ENCODE measurements at places on chromosomes 2 and 18. TPM values are rescaled to one million over a fixed set of nuclear protein-coding genes. Genes with fewer than 3 reads are reported as not detected.

DNA sequence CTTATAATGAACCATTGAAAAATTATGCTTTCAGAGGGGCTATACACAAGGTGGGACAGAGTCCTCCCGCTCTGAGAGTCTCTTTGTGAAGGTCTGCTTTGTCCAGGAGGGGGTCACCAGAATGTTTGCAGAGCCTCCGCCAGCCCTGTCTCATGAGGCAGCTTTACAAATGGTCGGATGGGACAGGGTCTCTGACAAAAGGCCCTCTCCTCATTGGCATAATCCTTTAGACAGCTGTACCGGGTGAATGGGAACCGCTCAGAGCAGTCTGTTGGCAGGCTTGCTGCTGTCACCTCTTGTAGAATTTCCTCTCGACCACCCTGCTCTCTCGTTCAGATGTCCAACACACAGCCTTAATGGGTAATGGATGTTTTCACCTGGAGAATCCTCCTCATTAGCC, 40.2 kb upstream of the TGIF1 start:
- H3K36me3 ChIP-seq: no peaks in the 10 kb centered on the region
- peaks cover 13% of the 10 kb centered on the region for H3K27me3 ChIP-seq
- no peaks in the 10 kb centered on the region for H3K4me1 ChIP-seq

RGPD3 gene
- not detected for total RNA-seq

DNA sequence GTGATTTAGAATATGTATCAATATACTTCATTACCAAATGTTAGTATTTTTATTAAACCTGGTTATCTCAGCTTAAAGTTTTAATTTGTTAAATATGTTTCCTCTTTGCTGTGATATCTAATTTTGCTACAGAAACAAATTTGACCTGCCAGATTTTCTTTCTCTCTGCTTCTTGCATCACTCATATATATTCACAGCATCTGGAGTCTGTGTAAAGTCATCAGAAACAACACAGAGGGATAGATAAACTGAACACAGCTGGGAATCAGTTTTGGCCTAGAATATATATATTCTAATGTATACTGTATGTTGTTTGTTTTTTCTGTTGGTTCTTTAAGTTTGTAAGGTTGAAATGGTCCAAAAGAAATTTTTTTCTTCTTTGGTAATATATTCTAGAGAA, 8.5 kb downstream of the PSMD14 start:
- no peak for DNase-seq
- H3K36me3 ChIP-seq: peaks cover 8% of the 10 kb centered on the region
- H3K4me3 ChIP-seq: no peak overlapping the region
- no peaks in the 10 kb centered on the region for H3K27me3 ChIP-seq
- no peak overlapping the region for H3K27ac ChIP-seq

CAPN14 gene
- 0.27 TPM for total RNA-seq

LRATD1 gene
- 3.1 TPM for total RNA-seq

CYP27A1 gene
- total RNA-seq: 6.7 TPM

- DNase-seq: no peak
- H3K27ac ChIP-seq: peak overlapping the region; percentile 31
- H3K27me3 ChIP-seq: no peaks in the 10 kb centered on the region
- H3K36me3 ChIP-seq: peaks cover 17% of the 10 kb centered on the region
Observed at GRCh38 chr2:174588463-174588862, 9.1 kb downstream of the WIPF1 start.

C2orf72 gene
- 0.05 TPM for total RNA-seq

GRCh38 chr2:96656540-96656939, 14.0 kb downstream of the FER1L5 start:
- no peaks in the 10 kb centered on the region for H3K27me3 ChIP-seq
- no peaks in the 10 kb centered on the region for H3K36me3 ChIP-seq
- H3K4me3 ChIP-seq: no peak overlapping the region
- no peak overlapping the region for H3K27ac ChIP-seq
- no peak for DNase-seq
- H3K4me1 ChIP-seq: no peaks in the 10 kb centered on the region

DNA sequence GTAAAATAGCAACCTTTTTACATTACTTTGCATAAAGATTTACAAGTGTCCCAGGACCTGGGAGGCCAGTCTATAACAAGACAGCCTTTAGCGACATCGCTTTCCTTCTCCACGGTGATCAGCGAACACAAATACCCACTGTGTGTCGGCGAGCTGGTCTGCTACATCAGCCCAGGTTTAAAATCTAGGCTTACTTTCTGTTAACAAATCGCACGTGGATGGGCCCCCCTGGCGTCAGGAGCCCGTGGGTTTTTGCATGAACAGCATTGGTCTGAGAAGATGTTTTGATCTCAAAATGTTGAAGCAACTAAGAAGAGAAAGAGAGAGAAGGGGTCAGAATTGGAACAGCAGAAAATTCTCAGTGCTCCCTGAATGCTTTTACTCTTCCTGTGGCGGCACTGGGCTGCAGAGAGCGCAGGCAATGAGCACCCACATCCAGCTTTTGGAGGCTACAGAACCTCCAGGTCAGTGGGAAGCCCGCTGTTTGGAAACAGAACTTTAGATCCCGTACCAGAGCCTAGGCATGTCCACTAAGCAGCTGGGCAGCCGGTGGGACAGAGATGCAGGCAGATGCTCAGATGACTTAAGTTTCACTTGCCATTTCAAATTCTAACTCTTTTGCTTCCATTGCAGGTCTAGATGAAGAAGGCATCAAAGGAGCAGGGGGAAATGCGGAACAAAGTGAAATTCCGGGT, 32.9 kb downstream of the CYP27C1 start:
- DNase-seq: no peak
- peaks cover 57% of the 10 kb centered on the region for H3K27me3 ChIP-seq
- H3K36me3 ChIP-seq: no peaks in the 10 kb centered on the region
- peaks cover 6% of the 10 kb centered on the region for H3K4me1 ChIP-seq

PLCD4 gene
- 0.99 TPM for total RNA-seq

- H3K4me3 ChIP-seq: no peak overlapping the region
- H3K27ac ChIP-seq: no peak overlapping the region
- no peaks in the 10 kb centered on the region for H3K36me3 ChIP-seq
- H3K27me3 ChIP-seq: no peaks in the 10 kb centered on the region
- peaks cover 31% of the 10 kb centered on the region for H3K4me1 ChIP-seq
Observed at GRCh38 chr2:230322561-230323384, 4.2 kb upstream of the SP140L start.

GRCh38 chr2:86280191-86280667, 57.2 kb downstream of the REEP1 start:
- no peak for DNase-seq
- no peaks in the 10 kb centered on the region for H3K36me3 ChIP-seq
- H3K27ac ChIP-seq: peak overlapping the region; percentile 75
- no peak overlapping the region for H3K4me3 ChIP-seq
- peaks cover 70% of the 10 kb centered on the region for H3K4me1 ChIP-seq

DNA sequence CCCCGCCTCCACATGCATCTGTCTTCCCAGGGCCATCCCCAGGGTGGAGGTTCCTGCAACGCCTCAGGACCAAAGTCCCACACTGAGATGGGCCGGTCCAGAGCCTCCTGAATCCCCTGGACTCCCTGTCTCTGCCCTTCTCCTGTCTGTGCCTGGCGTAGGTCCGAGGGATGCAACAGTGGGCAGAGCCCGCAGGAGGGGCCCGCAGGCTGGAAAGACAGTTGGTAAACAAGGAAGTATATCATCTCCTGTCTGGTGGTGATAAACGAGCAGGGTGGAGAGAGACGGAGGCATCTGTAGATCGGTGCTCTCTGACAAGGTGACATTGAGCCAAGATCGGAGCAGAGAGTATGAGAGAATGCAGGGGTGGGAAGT, 72.6 kb upstream of the RAB6C start:
- H3K27me3 ChIP-seq: peaks cover 31% of the 10 kb centered on the region
- H3K36me3 ChIP-seq: no peaks in the 10 kb centered on the region
- no peaks in the 10 kb centered on the region for H3K4me1 ChIP-seq
- no peak overlapping the region for H3K4me3 ChIP-seq

DNA sequence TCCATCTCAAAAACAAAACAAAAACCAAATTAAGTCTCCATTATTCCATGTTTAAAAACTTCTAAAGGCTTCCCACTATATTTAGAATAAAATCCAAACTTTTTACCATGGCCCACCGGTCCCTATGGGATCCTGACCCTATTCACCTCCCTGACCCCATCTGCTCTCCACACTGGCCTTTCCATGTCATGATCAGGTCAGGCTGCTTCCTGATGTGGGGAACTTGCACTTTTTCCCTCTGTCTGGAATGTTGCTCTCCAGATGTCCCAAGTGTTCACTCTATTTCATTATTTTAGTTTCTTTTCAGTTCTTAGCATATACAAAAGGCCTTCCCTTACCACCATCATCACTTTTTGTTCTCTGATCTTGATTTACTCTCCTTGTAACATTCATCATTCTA, 7.5 kb upstream of the MTA3 start:
- no peaks in the 10 kb centered on the region for H3K4me1 ChIP-seq
- no peaks in the 10 kb centered on the region for H3K27me3 ChIP-seq
- no peak for DNase-seq
- H3K36me3 ChIP-seq: no peaks in the 10 kb centered on the region
- no peak overlapping the region for H3K4me3 ChIP-seq
- no peak overlapping the region for H3K27ac ChIP-seq

GKN2 gene
- not detected for total RNA-seq

DNA sequence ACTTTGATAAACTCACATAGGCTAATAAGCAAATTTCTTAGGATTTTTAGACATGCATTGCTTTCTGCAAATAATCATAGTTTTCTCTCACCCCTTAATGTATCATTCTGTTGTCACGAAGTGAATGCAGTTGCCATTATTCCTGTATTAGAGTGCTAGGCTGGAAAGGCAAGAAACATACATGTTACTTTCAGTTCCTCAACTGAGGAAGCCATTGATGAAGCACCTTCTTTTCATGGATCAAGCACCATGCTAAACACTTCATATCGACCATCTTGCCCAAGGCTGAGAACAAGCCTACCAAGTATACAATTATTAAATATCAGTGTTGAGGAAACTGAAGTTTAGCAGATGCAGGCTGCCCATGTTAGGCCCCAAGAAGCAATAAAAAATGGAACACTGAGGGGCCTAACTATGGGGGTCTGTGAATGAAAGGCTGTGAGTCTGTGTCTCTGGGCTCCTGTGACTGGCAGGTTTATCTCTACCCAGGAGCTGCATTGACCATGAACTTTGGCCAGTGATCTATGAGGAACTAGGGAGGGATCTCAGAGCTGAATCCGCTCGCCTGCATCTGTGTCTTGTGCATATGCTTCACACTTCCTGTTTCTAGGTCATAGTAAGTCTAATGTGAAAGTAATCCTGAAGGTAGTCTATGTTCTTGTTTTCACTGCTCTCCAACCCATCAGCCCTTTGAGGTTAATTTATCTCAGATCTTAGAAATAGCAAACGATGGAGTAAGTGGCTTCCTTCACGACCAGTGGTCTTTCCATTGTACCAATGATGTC, 16.0 kb upstream of the TSPYL6 start:
- peaks cover 13% of the 10 kb centered on the region for H3K4me1 ChIP-seq
- DNase-seq: no peak
- no peaks in the 10 kb centered on the region for H3K27me3 ChIP-seq
- H3K27ac ChIP-seq: no peak overlapping the region

GRCh38 chr2:155839991-155840390, 492.5 kb downstream of the NR4A2 start:
- no peak for DNase-seq
- no peaks in the 10 kb centered on the region for H3K27me3 ChIP-seq
- H3K27ac ChIP-seq: no peak overlapping the region
- H3K4me1 ChIP-seq: no peaks in the 10 kb centered on the region
- H3K36me3 ChIP-seq: no peaks in the 10 kb centered on the region
- H3K4me3 ChIP-seq: no peak overlapping the region

- no peak overlapping the region for H3K4me3 ChIP-seq
- peaks cover 79% of the 10 kb centered on the region for H3K36me3 ChIP-seq
- no peak for DNase-seq
Observed at GRCh38 chr2:159234868-159235267, 51.6 kb downstream of the WDSUB1 start.

DNA sequence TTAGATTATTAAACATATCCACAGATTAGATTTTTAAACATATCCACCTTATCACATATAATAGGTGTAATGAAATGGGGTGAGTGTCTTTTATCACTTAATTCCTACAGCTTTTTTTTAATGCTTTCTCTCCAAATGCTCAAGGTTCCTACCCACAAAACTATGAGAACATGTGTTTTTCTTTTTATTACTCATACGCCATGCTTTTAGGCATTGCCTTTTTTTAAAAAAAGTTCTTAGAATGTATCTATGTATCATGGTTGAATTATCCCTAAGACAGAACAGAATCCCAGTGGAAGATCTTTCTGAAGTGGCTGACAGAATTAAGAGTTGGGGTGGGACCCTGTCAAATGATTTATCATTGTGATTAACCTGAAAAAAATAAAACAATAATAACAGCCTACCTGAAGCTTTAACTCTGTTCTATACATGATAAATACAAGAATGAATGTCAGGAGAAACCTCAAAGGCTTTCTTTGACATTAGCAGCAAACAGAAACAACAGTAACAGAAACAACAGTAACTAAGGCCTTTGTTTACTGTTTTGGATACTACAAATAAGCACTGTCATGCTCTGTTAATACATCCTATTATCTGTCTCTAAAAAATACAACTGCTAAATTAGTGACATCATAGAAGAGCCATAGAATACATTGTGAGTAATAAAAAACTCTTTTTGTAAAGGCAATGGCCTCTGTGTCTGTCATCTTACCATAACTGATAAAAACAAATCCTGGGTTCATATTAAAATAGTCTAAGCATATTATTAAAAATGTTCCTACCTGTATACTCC, 4.1 kb upstream of the ZNF397 start:
- no peak for DNase-seq
- H3K4me3 ChIP-seq: no peak overlapping the region
- H3K36me3 ChIP-seq: no peaks in the 10 kb centered on the region
- H3K27ac ChIP-seq: no peak overlapping the region
- H3K27me3 ChIP-seq: no peaks in the 10 kb centered on the region

RFX8 gene
- not detected for total RNA-seq

DNA sequence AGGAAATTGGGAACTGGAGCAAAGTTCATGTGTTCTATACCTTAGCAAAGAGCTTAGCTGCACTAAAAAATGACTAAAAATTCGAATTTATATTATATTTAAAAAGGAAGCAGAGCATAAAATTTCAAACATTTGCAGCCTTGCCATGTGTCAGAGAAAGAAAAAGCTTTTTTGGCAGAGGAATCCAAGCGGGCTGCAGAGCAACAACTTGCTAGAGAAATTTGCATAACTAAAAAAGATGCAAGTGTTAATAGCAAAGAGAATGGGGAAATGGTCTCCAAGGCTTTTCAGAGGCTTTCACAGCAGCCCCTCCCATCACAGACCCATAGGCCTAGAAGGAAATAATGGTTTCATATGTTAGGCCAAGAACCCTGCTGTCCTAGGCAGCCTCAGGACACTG, 1315.9 kb downstream of the DSC3 start:
- no peaks in the 10 kb centered on the region for H3K27me3 ChIP-seq
- no peaks in the 10 kb centered on the region for H3K4me1 ChIP-seq
- no peak overlapping the region for H3K4me3 ChIP-seq
- no peak for DNase-seq
- no peak overlapping the region for H3K27ac ChIP-seq
- no peaks in the 10 kb centered on the region for H3K36me3 ChIP-seq

TMEM150A gene
- total RNA-seq: 10.1 TPM

All from left ventricle myocardium inferior (tissue), 1 donor.